Hematopoietic multipotent progenitor cell treated with erythropoietin and hydrocortisone succinate and interleukin-3 and kit ligand, for 6 days (in vitro differentiated cells): ENCODE measurements at places on chromosomes 3 and 15.

- no peak for DNase-seq
These were observed 612.6 kb upstream of the NECTIN3 start for GRCh38 chr3:110459021-110459420.

GRCh38 chr15:67812241-67812644 is 13.1 kb upstream of the SKOR1 start:
- DNase-seq = no peak

- DNase-seq = no peak
These were observed 71.4 kb upstream of the P3H2 start for GRCh38 chr3:190192087-190192486.

GRCh38 chr15:38163658-38164057 is 89.0 kb upstream of the SPRED1 start:
- DNase-seq = no peak

- DNase-seq = no peak
These were observed 5.1 kb upstream of the TASOR start for GRCh38 chr3:56688191-56688590.

GRCh38 chr3:23999012-23999641 is 54.0 kb downstream of the NR1D2 start:
- peak; percentile 81 for DNase-seq

DNA sequence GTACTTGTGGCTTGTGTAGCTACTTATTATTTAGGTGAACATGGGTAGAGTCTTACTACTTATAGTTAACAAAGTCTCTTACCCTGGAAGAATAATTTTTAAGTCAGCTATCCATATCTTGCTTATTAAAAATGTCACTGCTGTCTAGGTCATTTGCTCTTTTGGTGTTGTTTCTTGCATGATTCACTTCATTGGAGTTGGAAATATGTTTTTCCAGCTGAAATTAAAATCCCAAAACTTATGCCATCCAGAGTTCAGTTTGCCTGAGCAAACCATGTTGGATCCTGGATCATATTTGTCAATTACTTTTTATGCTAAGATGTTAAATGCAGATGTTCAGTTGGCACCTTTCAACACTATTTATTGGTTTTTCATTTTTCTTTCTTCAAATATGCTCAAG is 421.0 kb upstream of the RBMS3 start:
- no peak for DNase-seq

DNA sequence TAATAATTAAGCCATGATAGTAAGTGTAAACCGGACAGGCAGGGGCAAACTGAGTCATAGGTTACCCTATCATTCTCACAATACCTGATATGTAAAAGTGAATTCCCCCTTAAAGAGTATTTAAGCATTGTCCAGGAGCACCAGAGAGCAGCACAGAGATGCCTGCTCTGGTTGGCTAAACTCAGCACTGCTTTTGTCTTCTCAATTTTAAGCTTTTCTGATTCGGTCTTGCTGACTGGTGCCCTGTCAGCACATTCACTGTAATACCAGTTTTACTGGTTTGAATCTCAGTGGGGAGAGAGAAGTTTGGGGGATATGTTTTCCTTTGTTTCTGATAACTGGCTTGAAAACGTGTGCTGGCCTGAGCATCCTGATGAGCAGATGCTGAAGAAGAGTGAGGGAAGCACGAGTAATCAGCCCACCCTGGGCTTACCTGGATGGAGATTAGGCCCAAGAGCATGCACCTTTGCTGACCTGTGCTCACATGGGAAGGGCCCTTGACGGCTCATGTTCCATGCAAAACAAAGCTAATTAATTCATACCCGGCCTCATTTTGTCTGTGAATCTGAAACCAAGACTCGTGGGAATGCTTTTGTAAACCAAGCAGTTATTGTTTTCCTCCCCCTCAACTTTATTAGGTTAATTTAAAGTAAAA is 208.5 kb upstream of the MRPL3 start:
- DNase-seq = no peak

- no peak for DNase-seq
These were observed 5.2 kb downstream of the TLE3 start for GRCh38 chr15:70092464-70093027.

DNA sequence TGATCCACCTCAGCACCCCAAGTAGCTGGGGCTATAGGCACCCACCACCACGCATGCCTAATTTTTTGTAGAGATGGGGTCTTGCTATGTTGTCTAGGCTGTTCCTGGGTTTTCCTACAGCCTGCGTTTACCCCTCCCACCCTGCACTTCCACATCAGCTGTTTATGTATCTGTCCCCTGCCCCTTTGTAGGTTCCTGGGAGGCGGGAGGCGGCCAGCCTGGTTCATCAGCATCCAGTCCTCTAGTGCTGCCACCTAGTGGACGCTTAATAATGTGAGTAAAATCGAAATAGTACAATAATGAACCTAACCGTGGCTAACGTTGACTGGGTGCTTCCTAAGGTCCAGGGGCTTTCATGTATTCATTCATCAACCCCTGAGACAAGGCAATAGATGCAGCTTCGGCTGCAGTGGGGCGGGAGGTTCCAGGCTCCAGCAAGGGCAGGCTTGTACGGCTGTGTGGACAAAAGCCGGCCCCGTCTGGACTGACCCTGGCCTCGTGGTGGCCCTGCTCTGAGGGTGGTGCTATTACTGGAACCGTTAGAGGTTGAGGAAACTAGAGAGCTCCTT is 1.2 kb upstream of the LCTL start:
- peak; percentile 93 for DNase-seq

- DNase-seq = no peak
These were observed 38.1 kb downstream of the CHAC1 start for GRCh38 chr15:40991355-40991754.

DNA sequence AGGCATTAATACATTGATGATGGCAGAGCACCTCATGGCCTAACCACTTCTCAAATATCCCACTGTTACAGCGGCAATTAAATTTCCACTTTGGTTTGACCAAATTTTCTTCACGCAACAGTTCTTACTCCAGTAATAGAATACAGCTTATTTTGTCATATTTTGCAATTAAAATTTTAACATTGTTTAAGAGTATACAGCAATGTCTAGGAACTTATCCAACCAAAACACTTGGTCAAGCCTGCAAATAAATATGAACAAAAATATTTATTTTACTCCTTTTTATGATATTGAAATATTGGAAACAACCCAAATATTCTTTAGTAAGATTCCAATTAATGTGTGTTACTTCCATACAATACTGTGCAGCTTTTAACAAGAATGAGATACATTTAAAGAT is 45.3 kb upstream of the C3orf80 start:
- no peak for DNase-seq

DNA sequence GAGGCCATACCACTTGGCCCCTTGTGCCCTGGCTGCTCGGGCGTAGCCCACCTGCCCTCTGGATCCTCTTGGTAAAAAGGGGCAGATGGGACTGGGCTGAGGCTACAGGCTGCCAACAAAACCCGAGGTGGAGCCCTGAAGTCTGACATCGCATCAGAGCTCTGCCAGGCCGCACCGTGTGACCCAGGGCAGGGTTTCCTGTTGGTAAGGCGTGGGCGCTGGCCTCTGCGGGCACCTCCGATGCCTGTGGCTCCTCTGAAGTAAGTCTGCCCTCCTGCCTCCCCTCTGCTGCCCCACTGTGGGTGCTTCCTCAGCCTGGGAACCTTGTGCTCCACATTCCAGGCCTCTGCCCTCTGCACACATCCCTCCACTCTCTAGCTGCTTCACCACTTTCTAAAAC is 8.9 kb downstream of the CHDH start:
- no peak for DNase-seq

DNA sequence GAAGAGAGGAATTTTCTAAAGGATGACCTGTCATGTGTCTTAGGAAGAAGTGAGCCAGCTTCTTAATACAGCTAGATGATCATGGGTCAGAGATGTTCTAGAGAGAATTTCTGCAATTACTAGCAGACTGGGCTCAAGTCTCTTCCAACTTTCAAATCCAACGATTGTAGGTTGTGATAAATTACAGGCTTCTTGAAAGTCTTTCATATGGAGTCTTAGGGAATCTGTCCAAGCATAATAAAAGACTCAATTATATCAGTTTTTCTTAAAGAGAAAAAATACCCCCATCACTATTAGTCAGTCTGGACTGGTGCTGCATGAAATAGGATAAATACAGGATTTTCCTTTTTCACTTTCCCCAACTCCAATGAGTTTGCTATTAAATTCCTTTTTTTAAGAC is 59.1 kb downstream of the DRD3 start:
- DNase-seq = no peak

- no peak for DNase-seq
These were observed 484.4 kb upstream of the TPRG1 start for GRCh38 chr3:188687389-188687788.

GRCh38 chr3:151384741-151385174 is at the start of gene P2RY12:
Gene P2RY12 (minus strand): TSS chr3:151384753. CDS start chr3:151338845, 45,908 bp downstream.
- peak; percentile 6 for DNase-seq

- DNase-seq = no peak
These were observed 73.7 kb upstream of the PROK2 start for GRCh38 chr3:71858503-71859122.

- DNase-seq = no peak
These were observed 126.0 kb downstream of the ZNF609 start for GRCh38 chr15:64586259-64586870.

- no peak for DNase-seq
These were observed 42.0 kb downstream of the SRP14 start for GRCh38 chr15:39997031-39997430.
